ENCODE measurements at places on chromosomes 6 and 20. TPM values are rescaled to one million over a fixed set of nuclear protein-coding genes. Genes with fewer than 3 reads are reported as not detected.

Gene TMC2
- total RNA-seq, result not detected

Gene NEU1
- total RNA-seq, result 47.8 TPM

Gene SLC2A10
- 43.3 TPM for total RNA-seq

Gene BCLAF1
- total RNA-seq, result 57.0 TPM

Gene LY6G6C
- not detected for total RNA-seq

Gene PRPH2
- total RNA-seq, result 2.5 TPM

Gene HMGA1
- 889 TPM for total RNA-seq

Gene F13A1
- total RNA-seq, result 0.32 TPM

Gene TCF15
- not detected for total RNA-seq

Gene MARCKS
- total RNA-seq, result 121 TPM

Gene LY6G5C
- total RNA-seq, result 1.4 TPM

Gene KCNQ5
- total RNA-seq, result 0.32 TPM

Gene NMBR
- not detected for total RNA-seq

Gene BEND3
- total RNA-seq, result 1.4 TPM

Gene TP53TG5
- not detected for total RNA-seq

Gene SFT2D1
- total RNA-seq, result 49.5 TPM

Gene TGM6
- total RNA-seq, result not detected

Gene SLC26A8
- not detected for total RNA-seq

Gene HLA-DPA1
- 1.8 TPM for total RNA-seq

Gene SNAP25
- 6.6 TPM for total RNA-seq

Gene CDH4
- 21.2 TPM for total RNA-seq

Gene SLC17A4
- total RNA-seq, result not detected

Gene CARMIL1
- 3.4 TPM for total RNA-seq

Gene LSM14B
- total RNA-seq, result 19.4 TPM

Gene TFAP2A
- not detected for total RNA-seq

Gene TCFL5
- 15.4 TPM for total RNA-seq

Gene SLC44A4
- not detected for total RNA-seq

Gene IP6K3
- 6.6 TPM for total RNA-seq

Gene LY6G6F
- not detected for total RNA-seq

Gene HLA-A
- total RNA-seq, result 755 TPM

Gene SNTA1
- 13.5 TPM for total RNA-seq

Gene RNF217
- total RNA-seq, result 11.1 TPM

Gene SLC32A1
- total RNA-seq, result not detected

Gene FABP7
- 0.16 TPM for total RNA-seq

Gene CCDC170
- total RNA-seq, result 0.24 TPM
